NCI-H1417 treated with DMSO at 0.1 percent for 48 hours (cell line): ENCODE measurements at places on chromosomes 5 and 9.

DNA sequence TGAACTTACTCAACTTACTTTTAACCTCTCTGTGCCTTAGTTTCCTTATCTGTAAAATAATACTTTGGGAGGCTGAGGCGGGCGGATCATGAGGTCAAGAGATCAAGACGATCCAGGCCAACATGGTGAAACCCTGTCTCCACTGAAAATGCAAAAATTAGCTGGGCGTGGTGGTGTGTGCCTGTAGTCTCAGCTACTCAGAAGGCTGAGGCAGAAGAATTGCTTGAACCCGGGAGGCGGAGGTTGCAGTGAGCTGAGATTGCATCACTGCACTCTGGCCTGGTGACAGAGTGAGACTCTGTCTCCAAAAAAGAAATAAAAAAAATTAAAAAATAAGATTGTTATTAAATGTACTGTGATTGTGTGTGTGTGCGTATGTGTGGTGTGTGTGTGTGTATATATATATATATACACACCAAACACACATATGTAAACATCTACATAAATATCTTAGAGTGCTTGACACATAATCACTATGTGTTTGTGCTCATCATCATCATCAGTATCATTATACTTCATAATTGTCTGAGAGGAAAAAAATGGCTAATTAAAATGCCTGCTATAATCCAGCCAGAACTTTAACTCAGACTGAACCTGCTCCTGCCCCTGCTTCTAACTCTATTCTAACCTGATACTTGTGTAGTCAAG lies 312.8 kb downstream of the FER start:
- no peak for DNase-seq

GRCh38 chr5:78514427-78515330 lies 133.9 kb downstream of the LHFPL2 start:
- no peak for DNase-seq

DNA sequence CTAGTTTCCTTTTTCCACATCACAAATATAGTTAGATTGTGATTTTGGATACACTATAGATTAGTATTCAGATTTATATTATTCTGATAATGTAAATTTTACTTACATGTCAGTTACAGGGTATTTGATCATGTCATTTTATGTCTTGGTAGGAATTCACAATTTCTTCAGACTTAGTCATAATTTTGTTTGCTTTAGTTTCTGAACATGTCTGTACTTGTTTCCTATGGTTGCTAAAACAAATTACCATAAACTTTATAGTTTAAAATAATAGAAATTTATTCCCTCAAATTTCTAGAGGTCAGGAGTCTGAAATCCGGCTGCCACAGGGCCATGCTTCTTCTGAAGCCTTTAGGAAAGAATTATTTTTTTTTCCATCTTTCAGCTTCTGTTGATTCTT lies 1817.2 kb upstream of the CDH9 start:
- no peak for DNase-seq

GRCh38 chr5:33299621-33300208 lies 141.1 kb upstream of the TARS1 start:
- DNase-seq, result no peak

DNA sequence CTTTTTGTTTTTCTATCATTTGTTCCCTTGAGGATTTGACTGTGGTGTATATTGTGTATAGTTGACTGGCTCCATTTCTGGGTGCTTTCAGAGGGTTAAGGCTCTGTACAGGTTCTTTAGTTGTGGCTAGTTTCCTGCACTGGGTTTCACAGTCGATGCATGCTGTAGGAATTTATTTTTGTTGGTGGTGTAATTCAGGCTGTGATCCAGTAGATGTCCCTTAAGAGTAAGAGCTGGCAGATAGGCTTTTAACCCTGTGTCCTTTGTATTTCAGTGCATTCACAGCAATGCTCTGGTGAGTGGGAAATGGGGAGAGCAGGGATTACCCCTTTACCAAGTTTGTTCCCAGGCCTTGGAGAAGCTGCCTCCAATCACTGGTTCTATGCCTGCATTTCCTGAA lies 112.9 kb downstream of the SPATA31D1 start:
- no peak for DNase-seq

GRCh38 chr5:103109277-103109676 lies 10.7 kb downstream of the GIN1 start:
- no peak for DNase-seq

GRCh38 chr9:105663914-105664313 lies 1.7 kb downstream of the TAL2 start:
- no peak for DNase-seq

DNA sequence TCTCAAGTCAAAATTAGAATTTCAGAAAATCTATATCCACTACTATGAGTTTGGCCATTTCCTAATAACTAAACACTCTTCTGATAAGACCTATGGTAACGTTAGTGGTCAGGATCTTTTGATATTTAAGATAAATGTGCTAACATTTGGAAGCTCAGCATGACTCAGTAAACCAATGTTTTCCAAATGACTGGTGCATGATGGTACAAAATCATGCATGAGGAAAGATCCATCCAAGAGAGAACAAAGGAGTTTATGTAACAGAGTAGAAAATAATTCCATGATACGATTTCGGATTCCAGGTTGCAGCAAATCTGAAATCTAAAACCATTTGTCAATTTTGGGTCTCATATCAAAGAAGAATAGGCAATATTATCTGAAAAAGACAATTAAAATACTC lies 279.2 kb downstream of the NSG2 start:
- no peak for DNase-seq

DNA sequence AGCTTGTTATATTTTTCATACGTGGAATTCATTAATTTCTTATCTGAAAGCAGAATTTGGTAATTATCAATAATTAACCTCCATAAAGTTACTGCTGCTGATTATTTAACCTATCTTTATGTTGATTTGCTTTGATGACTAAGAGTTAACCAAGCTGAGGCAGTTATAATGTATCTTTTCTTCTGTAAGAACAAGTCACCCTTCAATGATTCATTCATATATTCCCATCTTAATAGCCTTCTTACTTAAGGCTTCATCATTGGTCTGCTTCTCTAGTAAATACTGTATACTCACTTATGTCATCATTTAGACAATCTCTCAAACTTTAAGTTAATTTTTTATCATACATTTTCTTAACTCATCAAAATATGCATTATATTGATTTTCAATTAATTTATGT lies 592.2 kb downstream of the ANXA1 start:
- DNase-seq, result no peak

GRCh38 chr5:174970502-174970901 lies 246.1 kb downstream of the MSX2 start:
- DNase-seq, result no peak

- no peak for DNase-seq
Measured at GRCh38 chr5:102277144-102277543, 18.9 kb downstream of the SLCO4C1 start.

GRCh38 chr5:174505621-174506020 lies 218.8 kb upstream of the MSX2 start:
- no peak for DNase-seq

- no peak for DNase-seq
Measured at GRCh38 chr5:168128557-168128956, 162.9 kb upstream of the WWC1 start.

DNA sequence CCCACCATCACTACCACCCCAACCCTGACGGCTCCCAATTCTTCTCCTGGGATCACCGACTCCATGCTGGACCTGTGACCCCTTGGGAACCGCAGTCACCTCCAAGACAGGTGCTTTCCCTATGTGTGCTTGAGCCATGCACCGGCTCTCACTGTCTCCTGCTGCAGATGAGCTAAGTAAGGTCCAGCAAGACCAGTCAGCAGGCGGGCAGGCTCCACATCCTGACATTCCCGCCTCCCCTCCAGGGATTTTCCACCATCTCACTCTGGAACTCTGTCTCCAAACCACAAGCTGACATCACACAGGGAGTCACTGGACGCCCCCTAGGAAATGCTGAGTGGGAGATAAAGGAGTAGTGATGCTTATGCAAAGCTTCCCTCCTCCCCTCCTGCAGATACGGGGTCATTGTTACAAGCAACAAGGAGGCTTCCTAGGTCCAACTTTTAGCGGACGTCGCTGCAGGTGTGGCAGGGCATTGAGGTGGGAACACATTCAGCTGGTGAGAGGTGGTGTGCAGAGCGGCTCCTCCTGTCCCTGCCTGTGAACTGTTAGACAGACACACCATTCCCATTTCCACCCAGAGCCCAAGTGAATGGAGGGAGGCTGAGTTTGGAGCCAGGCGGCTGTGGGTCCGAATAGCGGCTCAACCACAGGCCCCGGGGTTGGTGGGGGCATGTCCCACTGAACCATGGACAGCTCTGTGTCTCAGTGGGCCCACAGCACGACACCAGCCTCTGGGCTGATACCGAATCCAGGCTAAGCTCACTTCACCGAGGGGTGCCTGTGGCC lies 129.2 kb upstream of the PHYKPL start:
- DNase-seq, result no peak

DNA sequence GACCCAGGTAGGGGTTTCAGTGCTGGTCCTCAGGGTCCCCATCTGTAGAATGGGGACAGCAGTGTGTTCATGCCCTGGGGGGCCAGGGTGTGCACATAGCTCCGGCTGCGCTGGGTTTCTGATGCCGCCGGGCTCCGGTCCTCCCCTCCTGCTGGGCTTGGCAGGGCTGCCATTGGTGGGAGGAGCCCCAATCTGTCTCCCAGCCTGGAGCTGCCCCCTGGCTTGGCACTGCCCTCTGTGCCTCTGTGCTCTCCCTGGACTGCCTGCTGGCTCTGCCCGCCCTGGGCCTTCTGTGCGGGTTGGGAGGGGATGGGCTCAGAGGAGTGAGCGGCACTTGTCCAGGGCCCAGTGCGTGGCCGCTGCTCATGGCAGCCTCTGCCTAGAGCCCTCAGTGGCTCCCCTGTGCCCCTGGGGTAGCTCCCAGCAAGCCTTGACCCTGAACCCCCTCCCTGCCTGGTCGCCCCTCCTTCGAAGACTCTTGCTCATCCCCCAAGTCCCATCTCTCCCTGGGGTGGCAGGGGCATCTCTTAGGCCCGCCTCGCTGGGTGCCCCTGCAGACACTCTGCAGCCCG lies 35.7 kb downstream of the RXRA start:
- DNase-seq, result no peak

GRCh38 chr9:84744195-84744594 lies 74.7 kb downstream of the NTRK2 start:
- DNase-seq, result no peak

GRCh38 chr5:78827725-78828124 lies 157.4 kb downstream of the ARSB start:
- DNase-seq, result no peak

GRCh38 chr5:148790545-148791333 lies 35.7 kb upstream of the ADRB2 start:
- no peak for DNase-seq

- no peak for DNase-seq
Measured at GRCh38 chr5:91119981-91120850, 262.9 kb downstream of the ARRDC3 start.
